ENCODE measurements at places on chromosomes 1 and 21. TPM values are rescaled to one million over a fixed set of nuclear protein-coding genes. Genes with fewer than 3 reads are reported as not detected.

- no peak for DNase-seq
Observed at GRCh38 chr1:243507001-243507671, 251.3 kb downstream of the SDCCAG8 start.

Gene TNFRSF18
- polyA plus RNA-seq, result 2.8 TPM

Gene CDK18
- polyA plus RNA-seq, result 11.5 TPM

Gene RGS13
- polyA plus RNA-seq, result 0.77 TPM

Gene MMP23B
- polyA plus RNA-seq, result 34.2 TPM

Gene KRTAP13-2
- not detected for polyA plus RNA-seq

DNA sequence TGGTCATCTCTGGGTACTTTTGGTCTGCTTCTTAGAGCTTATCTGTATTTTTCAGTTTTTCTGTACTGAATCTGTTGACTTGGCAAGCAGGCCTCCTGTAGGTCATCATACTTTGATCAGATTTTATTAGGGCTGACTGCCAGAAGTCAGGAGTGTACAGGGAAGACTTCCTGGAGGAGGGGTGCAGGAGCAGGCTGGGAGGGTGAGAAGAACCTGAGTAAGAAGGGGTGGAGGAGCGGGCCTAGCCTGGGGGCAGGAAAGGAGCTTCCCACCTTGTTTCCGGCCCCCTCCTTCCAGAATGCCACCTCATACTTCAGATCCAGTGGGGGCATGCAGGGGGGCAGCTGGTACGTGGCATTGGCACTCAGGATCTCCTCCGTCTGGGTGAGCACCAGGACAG lies 18.3 kb upstream of the IL22RA1 start:
- no peak for DNase-seq

- no peak for DNase-seq
Observed at GRCh38 chr1:162006081-162006480, 17.6 kb downstream of the OLFML2B start.

DNA sequence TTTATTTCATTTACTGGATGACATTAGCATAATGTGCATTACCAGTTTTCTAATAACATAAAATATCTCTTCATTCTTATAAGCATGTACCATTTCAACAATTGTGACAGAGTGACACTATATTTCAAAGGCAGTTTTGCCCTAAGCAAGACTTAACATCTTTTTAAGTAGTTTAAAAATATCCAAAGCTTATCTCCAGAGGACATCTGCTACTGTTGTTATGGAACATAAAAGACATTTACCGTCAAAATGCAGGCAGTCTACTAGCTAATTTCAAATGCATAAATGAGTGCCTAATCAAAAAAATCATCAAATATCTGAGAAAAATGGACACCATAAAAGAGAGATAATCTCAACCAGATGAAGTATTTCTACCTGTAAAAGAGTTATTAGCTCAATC lies 782.4 kb upstream of the BRINP3 start:
- no peak for DNase-seq

- DNase-seq, result no peak
Observed at GRCh38 chr1:214362188-214362882, 81.4 kb downstream of the SMYD2 start.

Gene CCDC30
- 1.9 TPM for polyA plus RNA-seq

DNA sequence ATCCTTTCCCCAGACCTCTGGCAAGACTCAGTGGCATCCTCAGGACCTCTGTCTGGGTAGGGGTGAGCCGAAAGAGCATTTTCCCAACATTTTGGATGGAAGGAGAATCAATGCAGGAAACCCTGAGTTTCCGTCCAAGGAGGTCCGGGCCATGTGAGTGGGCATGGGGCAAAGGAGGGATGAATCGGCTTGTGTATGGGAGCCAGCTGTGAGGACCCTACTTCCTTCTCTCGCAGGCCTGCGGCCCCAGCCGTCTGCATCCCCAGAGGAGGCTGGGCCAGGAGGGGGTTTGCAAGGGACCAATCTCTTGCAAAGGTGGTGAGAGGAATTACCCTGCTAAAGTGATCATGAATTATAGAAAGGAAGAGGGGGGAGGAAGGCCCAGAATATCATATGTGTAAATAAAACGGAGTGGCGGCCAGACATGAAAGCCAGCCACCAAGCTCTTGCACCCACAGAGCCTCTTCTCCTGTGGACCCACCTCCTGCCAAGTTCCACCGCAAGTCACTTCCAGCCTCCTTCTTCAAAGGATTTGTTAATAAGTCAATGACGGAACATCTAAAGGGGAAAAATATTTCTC lies 48.2 kb upstream of the POU3F1 start:
- no peak for DNase-seq

GRCh38 chr1:223547316-223548114 lies 118.0 kb downstream of the CAPN8 start:
- no peak for DNase-seq

Gene OLFML2B
- 153 TPM for polyA plus RNA-seq

GRCh38 chr1:58874757-58875755 lies 91.2 kb upstream of the JUN start:
- DNase-seq, result peak; percentile 63

DNA sequence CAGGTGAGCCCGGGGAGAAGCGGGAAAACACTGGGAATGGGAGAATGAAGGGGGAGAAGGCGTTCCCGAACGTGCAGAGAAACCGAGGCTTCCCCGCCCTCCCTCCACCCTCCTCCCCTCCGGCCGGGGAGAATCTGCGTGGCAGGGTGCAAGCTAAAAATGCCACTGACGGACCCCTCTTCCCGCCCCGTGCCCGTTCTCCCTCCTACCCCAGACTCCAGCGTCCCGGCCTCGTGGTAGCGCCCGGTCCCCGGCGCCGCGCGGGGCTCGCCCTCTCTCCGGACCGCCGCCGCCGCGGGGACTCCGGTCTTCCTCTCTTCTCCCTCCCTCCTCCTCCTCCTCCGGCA lies 81.6 kb upstream of the AK4 start:
- DNase-seq, result no peak

Gene SPRR5
- not detected for polyA plus RNA-seq

DNA sequence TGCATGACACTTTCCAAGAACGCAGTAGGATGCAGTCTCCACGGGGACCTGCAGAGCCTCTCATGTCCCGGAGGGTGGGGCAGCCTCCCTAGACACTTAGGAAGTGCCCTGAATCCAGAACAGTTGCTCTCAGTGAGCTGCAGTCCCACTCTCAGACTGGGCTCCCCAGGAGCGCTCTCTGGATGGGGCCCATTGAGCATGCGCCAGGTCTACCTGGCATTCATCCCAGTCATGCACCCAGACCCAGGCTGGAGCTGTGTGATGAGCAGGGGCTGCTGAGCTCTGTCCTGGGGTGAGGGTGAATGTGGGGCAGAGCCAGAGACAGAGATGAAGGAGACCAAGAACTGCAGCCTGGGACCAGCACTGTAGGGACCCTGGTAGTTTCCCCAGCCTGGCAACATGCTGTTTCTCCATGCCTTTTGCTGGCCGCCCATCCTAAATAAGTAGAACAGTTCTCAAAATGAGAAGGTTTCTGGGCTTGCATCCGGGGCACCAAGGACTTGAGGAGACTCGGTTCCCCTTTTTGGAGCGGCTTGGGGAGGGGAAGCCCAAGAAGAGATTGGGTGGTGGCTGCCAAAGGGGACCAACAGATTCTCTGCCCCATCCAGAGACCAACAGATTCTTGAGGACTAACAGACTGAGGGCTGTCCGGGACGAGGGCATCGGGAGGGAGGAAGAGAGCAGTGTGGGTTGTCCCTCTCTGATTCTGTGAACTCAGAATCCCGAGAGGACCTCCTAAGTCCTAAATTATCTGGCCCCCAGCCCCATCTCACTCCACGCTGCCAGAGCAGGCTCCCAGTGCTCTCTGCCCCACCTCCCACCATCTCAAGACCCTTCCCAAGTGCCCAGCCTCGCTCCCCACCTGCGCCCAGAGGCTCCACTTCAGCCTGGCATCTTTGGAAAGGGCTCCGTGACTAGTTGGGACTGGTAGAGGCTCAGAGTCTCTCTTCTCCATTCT lies 1.0 kb upstream of the PGLYRP4 start:
- DNase-seq, result no peak

Gene DMBX1
- not detected for polyA plus RNA-seq

- peak; percentile 46 for DNase-seq
Observed at GRCh38 chr1:119676571-119677206, 28.6 kb upstream of the ZNF697 start.

- DNase-seq, result peak; percentile 71
Observed at GRCh38 chr1:86207323-86207722, 50.8 kb upstream of the COL24A1 start.

- DNase-seq, result no peak
Observed at GRCh38 chr1:115790356-115790755, 21.8 kb upstream of the CASQ2 start.

- DNase-seq, result peak; percentile 23
Observed at GRCh38 chr1:221274373-221274772, 395.1 kb downstream of the HLX start.

DNA sequence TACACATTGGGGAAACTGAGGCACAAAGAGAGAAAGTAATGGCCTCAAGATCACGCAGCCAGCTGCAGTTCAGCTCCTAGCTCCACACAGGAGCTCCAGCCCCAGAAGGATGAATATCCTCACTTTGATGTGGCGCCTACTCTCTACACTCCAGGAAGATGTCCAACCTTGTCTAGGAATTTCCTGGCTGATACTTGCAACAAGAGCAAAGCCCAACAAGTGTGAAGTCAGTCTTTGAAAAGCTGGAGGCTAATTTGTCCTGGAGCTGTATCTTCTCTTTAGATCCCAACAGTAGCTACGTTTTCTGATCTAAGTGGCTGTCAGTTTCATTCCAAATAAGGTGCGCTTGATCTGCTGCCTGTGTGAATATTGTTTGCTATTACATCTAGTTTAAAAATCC lies 344.9 kb downstream of the PTPRU start:
- DNase-seq, result no peak

All from muscle of back (tissue), 13 donors.